GOT3 (cell line): ENCODE measurements at places on chromosomes 2 and 18.
A peak's percentile ranks its signal among the peaks of the same experiment; 100 is the strongest.

GRCh38 chr2:204060841-204061240, 124.3 kb downstream of the ICOS start:
- DNase-seq = no peak

DNA sequence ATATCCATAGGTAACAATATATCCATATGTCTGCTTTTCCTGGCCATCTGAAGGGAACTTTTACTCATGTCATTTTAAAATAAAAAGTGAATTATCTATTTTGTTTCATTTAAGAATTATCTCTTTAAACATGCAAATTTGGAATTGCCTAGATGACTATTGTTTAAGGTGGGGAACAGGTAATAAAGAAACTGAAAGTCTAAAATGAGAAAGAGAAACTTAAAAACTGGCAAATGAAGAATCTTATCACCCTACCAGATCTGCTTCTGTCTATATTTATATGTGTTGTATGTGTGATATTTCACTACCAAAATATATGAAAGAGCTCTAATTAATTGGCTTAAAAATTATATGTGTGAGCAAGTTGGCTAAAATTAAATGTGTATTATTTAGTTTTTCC, 243.2 kb upstream of the KCNH7 start:
- no peak for DNase-seq

GRCh38 chr2:222756362-222756831, 84.9 kb downstream of the MOGAT1 start:
- no peak for DNase-seq

- no peak for DNase-seq
These were observed 92.3 kb downstream of the TTC27 start for GRCh38 chr2:32719933-32720716.

- no peak for DNase-seq
These were observed 21.4 kb downstream of the ALMS1 start for GRCh38 chr2:73406996-73407395.

DNA sequence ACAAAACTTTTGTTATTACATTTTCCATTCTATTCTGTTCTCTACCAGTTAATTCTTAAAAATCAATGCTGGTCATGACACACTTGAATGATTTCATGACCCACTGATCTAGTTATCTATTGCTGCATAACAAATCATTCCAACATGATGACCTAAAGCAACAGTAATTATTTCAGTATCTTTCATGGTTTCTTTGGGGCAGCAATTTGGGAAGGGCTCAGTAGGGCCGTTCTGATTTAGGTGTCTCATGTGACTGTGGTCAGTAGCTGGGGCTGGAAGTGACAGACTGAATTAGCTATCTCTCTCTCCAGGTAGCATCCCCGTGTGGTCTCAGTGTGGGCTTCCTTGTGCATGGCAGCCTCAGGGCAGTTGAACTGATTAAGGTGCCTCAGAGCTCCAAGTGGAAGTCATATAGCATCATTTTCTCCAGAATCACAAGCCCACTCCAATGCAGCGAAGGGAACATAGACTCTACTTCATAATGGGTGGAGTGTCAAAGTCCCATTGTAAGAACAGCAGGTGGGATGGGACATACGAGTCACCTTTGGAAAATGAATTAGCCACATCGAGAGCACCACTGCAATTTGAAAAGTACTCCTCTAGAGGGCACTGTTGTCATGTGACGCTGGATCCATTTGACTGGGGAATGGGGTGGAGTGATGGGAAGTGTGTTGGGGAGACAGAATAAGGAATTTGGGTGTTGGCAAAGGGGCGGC, 39.1 kb upstream of the FAM136A start:
- no peak for DNase-seq

GRCh38 chr2:88054782-88055370, 707 bp downstream of the KRCC1 start:
- no peak for DNase-seq

DNA sequence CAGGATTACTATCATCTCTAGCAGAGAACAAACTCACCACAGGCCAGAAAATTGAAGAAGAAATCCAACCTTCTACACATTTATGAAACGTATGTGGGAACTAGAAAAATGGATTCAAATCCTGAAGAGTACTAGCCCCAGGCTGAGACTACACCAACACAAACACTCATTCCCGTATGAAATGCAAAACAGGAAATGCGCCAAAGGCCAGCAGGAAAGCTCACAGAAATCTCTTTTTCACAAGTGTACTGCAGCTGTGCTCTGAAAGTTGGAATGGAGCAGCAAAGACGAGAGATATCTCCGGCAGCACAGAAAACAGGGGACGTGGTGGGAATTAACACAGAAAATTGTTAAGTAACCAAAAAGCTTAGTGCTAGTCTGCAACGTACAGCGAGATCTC, 913.5 kb downstream of the TDRD15 start:
- no peak for DNase-seq

GRCh38 chr18:11437046-11437445, 172.3 kb upstream of the SLC35G4 start:
- DNase-seq = no peak

GRCh38 chr2:71564361-71564760, 111.0 kb downstream of the DYSF start:
- no peak for DNase-seq

DNA sequence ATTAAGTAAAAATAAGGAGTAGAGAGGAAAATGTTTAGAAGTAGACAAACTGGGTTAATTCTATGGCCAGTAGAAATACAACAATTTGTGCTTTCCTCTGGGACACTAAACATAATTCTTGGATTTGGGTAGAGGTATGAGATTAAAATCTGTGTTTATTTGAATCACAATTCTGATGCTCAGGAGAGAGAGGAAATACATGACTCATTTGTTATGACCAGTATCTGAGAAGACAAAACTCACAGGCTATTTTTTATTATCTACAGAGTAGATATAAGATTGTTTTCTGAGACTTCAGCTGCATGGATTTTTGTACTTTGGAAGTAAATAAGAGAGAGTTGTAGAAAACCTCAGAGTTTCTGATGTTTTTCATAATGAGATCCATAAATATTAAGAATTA, 315.7 kb upstream of the CWC22 start:
- DNase-seq = no peak

GRCh38 chr2:23377771-23378170, 7.2 kb upstream of the KLHL29 start:
- no peak for DNase-seq

DNA sequence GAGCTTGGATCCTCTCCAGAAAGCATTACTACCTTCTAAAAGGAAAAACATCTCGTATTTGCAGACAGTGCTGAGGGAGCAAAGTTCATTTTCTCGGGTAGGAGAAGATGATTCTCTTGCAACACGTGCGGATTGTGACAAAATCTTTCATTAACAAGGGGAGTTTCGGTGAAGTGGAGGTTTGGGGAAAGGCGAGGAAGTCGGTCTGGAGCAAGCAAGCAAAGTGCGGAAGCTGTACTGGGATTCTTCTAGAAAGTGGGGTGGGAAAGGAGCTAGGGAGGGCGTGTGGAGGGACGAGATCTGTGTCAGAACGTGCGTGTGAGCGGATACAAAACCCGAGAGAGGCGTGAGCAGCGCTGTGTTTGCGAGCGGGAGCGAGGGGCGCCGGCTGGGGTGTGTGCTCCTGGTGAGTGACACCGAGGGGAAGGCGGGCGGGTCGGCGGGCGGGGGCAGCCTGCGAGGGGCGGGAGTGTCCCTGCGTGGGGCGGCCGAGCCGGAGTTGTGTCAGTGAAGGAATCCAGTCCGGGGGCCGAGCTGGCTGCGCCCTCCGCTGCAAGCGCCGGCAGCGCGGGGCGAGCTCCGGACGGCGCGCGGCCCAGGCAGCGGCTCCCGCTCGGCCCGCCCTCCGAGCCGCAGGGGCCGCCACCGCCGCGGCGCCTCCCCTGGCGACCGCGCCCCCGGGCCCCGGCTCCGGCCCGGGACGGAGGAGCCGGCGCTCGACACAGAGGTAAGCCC, at the start of gene SPATS2L:
Gene SPATS2L (plus strand): TSS at position 498 of the 735 bp plus-strand sequence. CDS start 82,552 bp downstream, outside the sequence.
- peak; percentile 32 for DNase-seq

DNA sequence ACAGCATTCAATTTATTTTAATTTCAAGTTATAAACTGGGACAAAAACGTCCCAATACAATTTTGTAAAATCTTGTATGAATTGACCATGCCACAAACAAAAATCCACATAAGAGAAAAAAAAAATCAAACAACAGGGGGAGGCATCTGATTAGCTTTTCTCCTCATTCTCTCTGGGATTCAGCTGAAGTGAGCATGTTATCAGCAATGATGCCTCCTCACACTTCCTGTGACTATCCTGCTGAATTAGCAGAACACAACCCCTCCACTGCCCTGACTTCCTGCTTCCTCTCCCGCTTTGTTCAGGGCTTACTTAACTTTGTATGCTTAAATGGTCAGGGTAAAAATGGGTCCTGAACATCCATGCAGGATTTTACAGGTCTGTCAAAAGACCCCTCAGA, 132.2 kb upstream of the ITGB6 start:
- DNase-seq = no peak

- no peak for DNase-seq
These were observed 226.9 kb downstream of the TMEM163 start for GRCh38 chr2:134491771-134492441.

DNA sequence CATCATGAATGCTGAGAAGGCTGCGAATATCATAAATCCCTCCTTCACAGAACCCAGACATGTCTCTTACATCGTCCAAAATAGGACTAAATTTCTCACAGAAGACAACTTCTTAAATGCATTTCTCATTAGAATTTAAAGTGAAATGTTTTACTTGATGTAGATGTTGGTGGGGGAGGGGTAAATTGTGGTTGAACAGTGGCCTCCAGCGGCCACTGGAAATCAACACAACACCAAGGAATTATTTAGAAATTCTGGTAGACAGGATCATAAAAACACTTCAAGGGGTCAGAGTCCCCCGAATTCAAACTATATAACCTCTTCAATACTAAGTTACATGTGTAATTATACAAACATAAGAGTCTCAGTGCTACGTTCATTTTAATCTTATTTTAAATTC, 135.9 kb downstream of the ABCA12 start:
- DNase-seq = no peak
